ELR (cell line): ENCODE measurements at places on chromosomes 16 and 17.
A peak's percentile ranks its signal among the peaks of the same experiment; 100 is the strongest.

- DNase-seq: no peak
Measured at GRCh38 chr16:46658925-46659324, 30.1 kb downstream of the VPS35 start.

DNA sequence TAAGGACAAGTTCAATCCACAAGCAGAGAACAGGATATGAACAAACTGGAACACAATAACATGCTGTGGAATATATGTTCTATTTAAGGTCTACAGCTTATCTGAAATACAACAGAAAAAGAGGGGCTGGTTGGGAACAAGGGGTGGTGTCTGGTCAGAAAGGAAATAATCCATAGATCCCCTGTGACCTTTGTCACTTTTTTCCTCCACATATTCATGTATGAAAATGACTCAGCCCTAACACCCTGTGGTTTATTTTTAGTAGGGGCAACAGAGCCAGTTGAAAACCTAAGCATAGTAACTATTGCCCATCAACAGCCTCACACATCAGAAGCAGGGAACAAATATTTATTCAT, 12.3 kb upstream of the SPAG9 start:
- peak; percentile 53 for DNase-seq

DNA sequence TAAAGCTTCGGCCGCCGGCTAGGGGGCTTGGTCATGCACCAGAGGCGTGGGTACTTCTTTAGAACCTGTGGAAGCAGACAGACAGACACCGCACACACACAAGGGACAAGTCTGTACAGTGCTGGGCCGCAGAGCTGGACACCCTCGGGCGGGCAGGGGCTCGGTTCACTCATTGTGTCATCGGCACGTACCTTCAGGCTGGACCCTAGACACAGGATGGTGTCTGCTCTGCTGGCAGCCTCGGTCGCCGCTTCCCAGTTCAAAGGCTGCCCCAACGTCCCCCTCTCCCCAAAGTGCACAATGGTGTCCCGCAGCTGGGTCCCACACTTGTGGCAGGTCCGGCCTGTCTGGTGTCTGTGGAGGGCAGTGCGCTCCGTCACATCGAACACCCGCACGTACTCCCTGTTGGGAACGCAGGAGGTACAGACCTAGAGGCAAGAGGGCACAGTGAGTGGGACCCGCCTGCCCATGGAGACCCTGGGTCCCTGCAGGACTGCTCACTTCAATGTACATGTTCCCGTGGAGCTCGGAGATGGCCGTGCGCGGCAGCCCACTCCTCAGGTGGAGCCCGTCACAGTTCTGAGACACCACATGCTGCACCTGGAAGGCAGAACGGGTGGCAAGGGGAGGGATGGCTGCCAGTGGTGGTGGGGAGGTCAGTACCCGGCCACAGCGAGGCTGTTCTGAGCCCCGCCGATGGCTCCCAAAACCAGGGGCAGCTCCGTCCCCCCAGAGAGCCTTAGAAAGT, 3.1 kb upstream of the PCYT2 start:
- no peak for DNase-seq

GRCh38 chr17:27578718-27579085, 52.3 kb upstream of the LGALS9 start:
- peak; percentile 51 for DNase-seq
